Fibroblast of skin of right quadriceps (primary cell): ENCODE measurements at places on chromosomes 3 and 15.

DNA sequence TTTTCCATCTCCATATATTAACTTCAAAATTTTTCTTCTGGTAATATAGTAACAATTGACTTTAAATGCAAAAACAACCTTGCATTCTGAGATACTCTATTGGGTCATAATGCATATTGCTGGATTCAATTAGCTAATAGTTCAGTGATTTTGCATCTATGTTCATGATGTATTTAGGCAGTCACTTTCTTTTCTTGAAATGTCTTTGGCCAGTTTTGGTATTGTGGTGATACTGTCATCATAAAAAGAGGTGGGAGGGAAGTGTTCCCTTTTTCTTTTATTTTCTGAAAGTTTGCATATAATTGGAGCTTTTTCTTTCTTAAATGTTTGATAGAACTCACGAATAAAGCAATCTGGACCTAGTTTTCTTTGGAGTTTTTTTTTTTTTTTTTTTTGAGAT lies 67.4 kb upstream of the ZNF148 start:
- DNase-seq: no peak

GRCh38 chr3:146800484-146800883 lies 195.3 kb upstream of the PLSCR5 start:
- DNase-seq: no peak

DNA sequence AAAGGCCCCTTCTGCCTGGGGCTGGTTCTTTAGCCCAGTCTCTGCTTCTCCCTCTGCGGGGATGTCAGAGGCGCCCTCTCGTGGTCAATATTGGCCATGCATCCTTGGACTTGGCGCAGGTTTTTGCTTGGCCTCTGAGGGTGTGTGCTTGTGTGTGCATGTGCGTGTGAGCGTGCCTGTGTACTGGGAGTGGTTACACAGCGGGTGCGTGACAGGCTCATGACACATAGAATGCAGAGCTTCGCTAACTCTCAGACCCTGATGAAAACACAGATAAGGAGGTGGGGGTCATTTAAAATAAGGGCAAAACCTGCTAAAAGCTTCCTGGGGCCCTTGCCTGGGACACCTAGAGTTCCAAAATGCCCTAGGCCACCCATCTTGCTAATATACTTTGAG lies 160.9 kb downstream of the SMAD6 start:
- peak; percentile 87 for DNase-seq

- no peak for DNase-seq
Observed at GRCh38 chr15:90184119-90184785, 16.9 kb upstream of the SEMA4B start.

GRCh38 chr3:39423436-39423970 lies 17.0 kb downstream of the RPSA start:
- no peak for DNase-seq

- no peak for DNase-seq
Observed at GRCh38 chr3:12681089-12681942, 17.4 kb upstream of the RAF1 start.
